ENCODE measurements at places on chromosomes 3 and 15.

DNA sequence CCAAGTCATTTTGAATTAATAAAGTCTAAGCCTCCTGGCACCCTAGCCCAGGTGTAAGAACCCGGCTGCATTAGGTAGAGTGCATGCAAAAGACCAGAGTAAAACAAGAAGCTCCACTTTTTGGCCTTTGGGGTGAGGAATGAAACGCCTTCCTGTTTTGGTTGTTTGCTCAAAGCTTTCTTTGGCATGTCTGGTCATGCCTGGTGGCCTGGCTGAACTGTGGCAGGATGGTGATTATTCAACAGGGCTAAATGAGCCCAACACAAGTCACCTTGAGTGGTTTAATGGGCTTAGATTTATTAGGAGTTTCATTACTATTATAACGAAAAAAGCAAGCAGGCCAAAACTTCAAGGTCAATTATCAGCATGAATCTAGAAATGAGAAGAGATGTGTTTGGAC, 40.9 kb upstream of the LDHAL6B start:
- peak; percentile 53 for DNase-seq

DNA sequence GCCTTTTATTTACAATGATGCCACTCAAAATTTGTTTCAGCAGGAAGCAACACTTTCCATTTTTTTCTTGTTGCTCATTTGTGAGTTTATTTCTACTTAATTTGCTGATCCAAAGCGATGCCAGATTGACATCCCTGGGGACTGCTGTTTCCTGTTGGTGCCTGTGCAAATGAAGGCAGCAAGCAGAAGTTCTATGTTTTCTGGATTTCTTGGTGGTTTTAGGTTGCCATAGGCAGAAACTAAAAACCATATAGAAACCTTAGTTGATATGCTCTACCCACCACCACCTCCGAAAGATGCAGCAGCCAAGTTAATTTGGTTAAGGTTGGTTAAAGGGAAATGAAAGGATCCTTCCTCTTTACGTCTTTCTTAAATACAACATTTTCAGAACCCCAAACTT, 356.2 kb downstream of the RBMS3 start:
- peak; percentile 21 for DNase-seq

- DNase-seq: no peak
Observed at GRCh38 chr3:131360191-131360755, 21.3 kb upstream of the NUDT16 start.

GRCh38 chr15:77342807-77343206, 77.1 kb downstream of the PEAK1 start:
- no peak for DNase-seq

Data from AG10803 (cell line).